ENCODE measurements at places on chromosomes 7 and 10. TPM values are rescaled to one million over a fixed set of nuclear protein-coding genes. Genes with fewer than 3 reads are reported as not detected.

The HHEX gene
- total RNA-seq: 15.9 TPM

The PRF1 gene
- not detected for total RNA-seq

The LAMB4 gene
- 0.18 TPM for total RNA-seq

The AGR2 gene
- 161 TPM for total RNA-seq

The PHYH gene
- 33.3 TPM for total RNA-seq

The SPDYE2 gene
- total RNA-seq: not detected

The CFAP70 gene
- total RNA-seq: 0.28 TPM

The POU6F2 gene
- total RNA-seq: not detected

The HOXA2 gene
- 1.0 TPM for total RNA-seq

The GPR15LG gene
- total RNA-seq: not detected

The AVPI1 gene
- 85.8 TPM for total RNA-seq

The FANK1 gene
- 3.1 TPM for total RNA-seq

The UCMA gene
- not detected for total RNA-seq

The PRLHR gene
- not detected for total RNA-seq

The PKD2L1 gene
- not detected for total RNA-seq

The FAM25G gene
- total RNA-seq: not detected

The TMEM213 gene
- not detected for total RNA-seq

The ITGB8 gene
- total RNA-seq: 1.0 TPM

The OR6V1 gene
- total RNA-seq: not detected

The SLC39A12 gene
- total RNA-seq: not detected

The PLCE1 gene
- 6.3 TPM for total RNA-seq

The RARRES2 gene
- not detected for total RNA-seq

The TDRD1 gene
- total RNA-seq: not detected
